Stimulated activated CD4-positive, alpha-beta T cell treated with anti-CD3 and anti-CD28 coated beads, Interleukin-1b, Interleukin-23, amount 100 ng/mL, for 4 hours (primary cell): ENCODE measurements at places on chromosomes 12 and 14.

GRCh38 chr14:37900561-37900960 is 305.1 kb downstream of the TTC6 start:
- no peak for DNase-seq

GRCh38 chr14:37172024-37172869 is at the start of gene SLC25A21:
TSS of gene SLC25A21 (minus strand) at chr14:37172606.
- DNase-seq, result no peak

DNA sequence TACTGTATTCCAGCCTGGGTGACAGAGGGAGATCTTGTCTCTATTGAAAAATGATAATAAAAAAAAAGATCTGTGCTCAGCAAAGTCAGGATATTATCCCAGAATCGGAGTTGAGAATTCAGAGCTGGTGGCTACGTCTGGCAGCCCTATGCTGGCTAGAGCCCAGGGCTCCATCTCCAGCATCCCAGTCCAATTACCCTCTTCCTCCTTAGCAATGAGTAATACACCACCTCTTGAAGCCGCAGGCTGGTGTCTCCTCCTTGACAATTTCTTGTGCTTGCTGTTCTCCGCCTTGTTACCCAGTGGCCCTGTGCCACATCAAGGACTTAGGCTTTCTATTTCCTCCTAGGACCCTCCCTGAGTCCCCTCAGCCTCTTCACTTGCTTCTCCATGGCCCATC is 38.4 kb upstream of the DDX11 start:
- DNase-seq, result no peak

- no peak for DNase-seq
Measured at GRCh38 chr14:61102549-61103466, 121.8 kb downstream of the SLC38A6 start.

DNA sequence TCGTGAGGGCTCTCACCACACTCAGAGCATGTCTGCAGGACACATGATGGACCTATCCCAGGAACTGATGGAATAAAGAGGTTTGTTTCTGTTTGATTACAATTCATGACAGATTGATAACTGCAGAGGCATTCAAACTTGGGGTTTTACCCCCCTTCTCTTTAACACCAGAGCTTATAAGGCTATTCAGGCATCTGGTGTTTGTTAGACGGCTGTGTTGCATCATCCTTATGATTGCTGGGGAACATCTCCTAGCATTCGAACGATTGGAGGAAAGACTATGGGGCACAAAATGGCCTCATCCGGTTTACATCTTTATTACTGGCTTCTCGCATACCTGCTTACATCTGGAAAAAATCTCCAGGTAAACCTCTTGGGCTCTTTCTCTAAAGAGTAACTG is 191.8 kb downstream of the MSRB3 start:
- no peak for DNase-seq

DNA sequence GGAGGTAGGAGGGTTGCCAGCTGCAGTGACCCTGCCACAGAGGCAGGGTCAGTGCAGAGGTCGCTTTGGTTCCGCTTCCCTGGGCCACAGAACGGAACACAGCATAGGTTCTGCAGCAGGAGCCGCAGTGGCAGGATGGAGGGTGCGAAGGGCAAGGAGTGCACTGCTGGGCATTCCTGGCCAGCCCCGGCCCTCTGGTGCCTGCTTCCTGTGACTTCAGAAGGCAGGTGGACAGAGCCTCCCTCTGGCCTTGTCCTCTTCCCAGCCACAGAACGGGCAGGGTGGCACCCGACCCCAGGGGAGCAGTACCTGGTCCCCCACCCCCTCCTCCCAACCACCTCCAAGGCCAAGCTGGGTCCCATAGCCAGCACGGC is 37.7 kb downstream of the SLC8B1 start:
- no peak for DNase-seq
